ENCODE measurements at places on chromosomes 13 and 19. TPM values are rescaled to one million over a fixed set of nuclear protein-coding genes. Genes with fewer than 3 reads are reported as not detected.

SYCN gene
- not detected for total RNA-seq

GRCh38 chr13:30119476-30119875 is 187.9 kb downstream of the KATNAL1 start:
- peak; percentile 86 for DNase-seq
- H3K27me3 ChIP-seq: peaks cover 5% of the 10 kb centered on the region
- peak overlapping the region; percentile 52 for H3K27ac ChIP-seq
- no peaks in the 10 kb centered on the region for H3K36me3 ChIP-seq

DNA sequence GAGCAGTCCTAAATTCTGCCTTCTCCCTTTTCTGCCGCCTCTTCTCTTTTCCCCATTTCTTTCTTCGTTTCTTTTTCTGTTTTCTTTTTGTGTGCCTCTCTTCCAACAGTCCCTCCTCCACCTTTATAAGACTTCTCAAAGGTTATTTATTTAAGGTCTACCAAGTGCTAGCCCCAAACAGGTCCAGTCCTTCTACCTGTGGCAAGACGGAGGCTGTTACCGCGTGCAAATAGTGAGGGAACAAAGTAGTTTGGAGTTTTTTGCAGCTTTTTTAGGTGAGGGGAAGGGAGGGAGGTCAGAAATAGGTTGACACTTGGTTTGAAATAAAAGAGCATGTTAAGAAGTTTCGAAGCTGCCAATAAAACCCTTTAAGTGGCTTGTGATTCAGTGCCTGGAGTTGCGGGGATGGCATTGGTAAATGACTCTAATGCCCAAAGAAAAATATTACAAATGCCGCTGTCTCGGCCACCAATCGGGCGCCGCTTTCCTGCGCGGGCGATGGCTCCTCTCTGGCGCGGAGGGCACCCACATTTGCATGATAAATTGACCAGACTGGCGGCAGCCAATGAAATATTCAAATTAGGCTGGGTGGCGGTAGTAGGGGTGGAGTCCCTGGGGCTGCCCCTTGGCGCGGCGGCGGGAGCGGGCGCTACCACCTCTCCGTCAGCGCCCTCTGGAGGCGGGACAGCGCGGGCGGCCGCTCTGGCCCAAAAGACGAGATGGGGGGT is 7.5 kb upstream of the TSHZ3 start:
- H3K4me1 ChIP-seq: peaks cover 24% of the 10 kb centered on the region
- H3K27ac ChIP-seq: no peak overlapping the region
- peak; percentile 87 for DNase-seq
- peaks cover 2% of the 10 kb centered on the region for H3K36me3 ChIP-seq
- H3K27me3 ChIP-seq: peaks cover 75% of the 10 kb centered on the region

DNA sequence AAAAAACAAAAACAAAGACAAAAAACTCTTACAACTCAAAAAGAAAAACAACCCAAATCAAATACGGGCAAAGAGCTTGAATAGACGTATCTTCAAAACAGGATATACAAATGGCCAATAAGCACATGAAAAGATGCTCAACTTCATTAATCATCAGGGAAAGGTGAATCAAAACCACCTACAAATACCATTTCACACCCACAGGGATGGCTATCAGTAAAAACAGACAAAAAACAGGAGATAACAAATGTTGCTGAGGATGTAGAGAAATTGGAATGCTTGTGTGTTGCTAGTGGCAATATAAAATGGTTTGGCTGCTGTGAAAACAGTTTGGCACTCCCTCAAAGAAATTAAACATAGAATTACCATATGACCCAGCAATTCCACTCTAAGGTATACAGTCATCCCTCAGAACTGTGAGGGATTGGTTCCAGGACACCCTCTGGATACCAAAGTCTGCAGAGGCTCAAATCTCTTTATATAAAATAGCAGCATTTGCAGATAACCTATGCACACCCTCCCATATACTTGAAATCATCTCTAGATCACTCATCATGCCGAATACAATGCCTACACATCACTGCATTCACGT is 29.7 kb downstream of the MLLT1 start:
- no peak overlapping the region for H3K4me3 ChIP-seq
- DNase-seq: no peak
- H3K27me3 ChIP-seq: no peaks in the 10 kb centered on the region
- peaks cover 32% of the 10 kb centered on the region for H3K36me3 ChIP-seq
- H3K4me1 ChIP-seq: peaks cover 24% of the 10 kb centered on the region
- H3K27ac ChIP-seq: peak overlapping the region; percentile 64

DNA sequence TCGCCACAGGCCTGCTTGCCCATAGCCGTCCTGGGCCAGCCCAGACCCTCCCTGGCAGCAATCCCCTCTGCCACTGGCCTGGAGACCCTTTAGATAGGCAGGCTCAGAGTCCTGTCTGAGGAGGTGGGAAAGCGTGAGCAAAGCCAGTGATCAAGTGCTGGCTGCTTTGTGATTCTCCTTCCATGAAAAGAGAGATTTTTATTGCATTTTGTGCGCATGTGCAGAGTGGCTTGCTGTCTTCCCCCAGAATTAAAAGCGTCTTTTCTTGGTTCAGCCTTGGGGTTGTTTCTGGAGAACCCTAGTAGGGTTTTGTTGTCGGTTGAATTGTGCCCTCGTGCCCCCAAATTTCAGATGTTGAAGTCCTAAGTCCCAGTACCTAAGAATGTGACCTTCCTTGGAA is 44.9 kb upstream of the DCT start:
- H3K4me1 ChIP-seq: no peaks in the 10 kb centered on the region
- peaks cover 3% of the 10 kb centered on the region for H3K27me3 ChIP-seq
- no peak overlapping the region for H3K4me3 ChIP-seq
- H3K27ac ChIP-seq: no peak overlapping the region
- H3K36me3 ChIP-seq: no peaks in the 10 kb centered on the region

DNA sequence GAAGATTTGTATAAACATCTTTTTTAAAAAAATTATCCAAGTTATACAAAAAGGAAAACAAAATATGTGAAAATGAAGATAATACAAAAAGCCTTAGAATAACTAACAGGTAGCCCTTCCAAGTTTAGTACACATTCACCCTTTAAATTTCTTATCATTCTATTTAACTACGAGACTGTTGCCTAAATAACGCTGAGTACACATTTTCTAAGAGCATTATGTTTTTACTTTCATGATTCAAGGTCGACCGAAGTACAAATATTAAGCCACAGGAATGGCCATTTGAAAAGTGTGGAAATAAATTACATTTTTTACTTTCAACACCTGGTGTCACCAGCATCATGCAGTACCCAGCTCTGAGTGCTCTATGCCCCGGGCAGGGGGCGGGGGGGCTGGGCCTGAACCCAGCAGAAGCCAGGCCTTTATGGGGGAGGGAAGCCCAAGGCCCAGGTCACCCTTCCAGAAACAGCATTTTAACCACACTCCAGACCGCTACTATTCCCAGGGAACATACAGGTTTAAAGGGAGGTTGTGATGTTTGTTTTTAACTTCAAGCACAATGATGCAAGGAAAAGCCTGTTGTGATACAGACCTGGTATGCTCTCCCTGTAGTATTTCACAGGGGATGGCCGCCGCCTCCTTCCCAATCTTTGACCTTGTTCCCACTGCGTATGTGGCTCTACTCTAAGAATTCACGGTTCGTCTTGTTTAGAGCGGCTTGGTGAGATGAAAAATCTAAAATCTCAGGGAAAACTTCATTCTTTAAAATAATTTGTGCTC is 24.0 kb downstream of the GGACT start:
- H3K4me3 ChIP-seq: no peak overlapping the region
- peaks cover 2% of the 10 kb centered on the region for H3K4me1 ChIP-seq
- no peaks in the 10 kb centered on the region for H3K36me3 ChIP-seq

DNA sequence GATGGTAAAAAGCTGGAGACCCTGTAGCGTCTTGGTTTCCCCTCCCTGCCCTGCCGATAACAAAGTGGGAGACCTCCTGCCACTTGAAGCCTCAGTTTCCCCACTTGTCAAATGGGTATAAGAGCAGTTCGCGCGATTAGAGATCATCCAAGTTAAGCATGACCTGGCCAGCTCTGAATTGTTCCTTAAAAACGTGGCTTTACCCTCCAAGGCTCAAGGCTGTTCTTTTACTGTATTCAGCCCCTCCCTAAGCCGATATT is 421 bp downstream of the TNPO2 start:
- H3K4me1 ChIP-seq: peaks cover 33% of the 10 kb centered on the region
- peaks cover 51% of the 10 kb centered on the region for H3K36me3 ChIP-seq
- H3K27ac ChIP-seq: peak overlapping the region; percentile 93

DNA sequence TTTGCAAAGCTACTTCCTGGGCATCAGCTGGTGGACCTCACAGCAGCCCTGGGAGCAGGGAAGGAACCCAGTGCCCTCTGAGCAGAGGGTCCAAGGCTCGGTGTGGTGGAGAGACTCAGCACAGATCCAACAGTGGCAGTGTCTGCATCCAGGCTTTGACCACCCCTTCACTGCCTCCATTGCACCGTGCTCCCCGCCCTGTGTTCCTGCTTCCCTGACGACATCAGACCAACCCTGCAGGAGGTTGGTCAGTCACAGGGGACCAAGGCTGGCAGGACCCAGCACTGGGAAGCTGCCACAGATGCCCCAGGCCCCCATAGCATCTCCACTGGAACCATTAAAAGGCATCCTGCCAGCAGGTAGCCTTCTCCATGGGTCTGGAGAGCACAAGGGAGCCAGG is 7.8 kb upstream of the VSTM2B start:
- no peaks in the 10 kb centered on the region for H3K36me3 ChIP-seq
- no peaks in the 10 kb centered on the region for H3K4me1 ChIP-seq
- DNase-seq: no peak
- H3K27me3 ChIP-seq: peaks cover 10% of the 10 kb centered on the region
- H3K27ac ChIP-seq: no peak overlapping the region

GRCh38 chr13:30477346-30478195 is 11.8 kb upstream of the HMGB1 start:
- no peaks in the 10 kb centered on the region for H3K36me3 ChIP-seq
- peaks cover 14% of the 10 kb centered on the region for H3K27me3 ChIP-seq
- DNase-seq: no peak
- H3K4me3 ChIP-seq: no peak overlapping the region
- no peak overlapping the region for H3K27ac ChIP-seq

GRCh38 chr13:52371736-52372247 is 34.2 kb downstream of the THSD1 start:
- no peak for DNase-seq
- no peak overlapping the region for H3K4me3 ChIP-seq
- H3K27me3 ChIP-seq: peaks cover 2% of the 10 kb centered on the region
- H3K27ac ChIP-seq: no peak overlapping the region

GRCh38 chr13:18948012-18948663 is 233.5 kb downstream of the TUBA3C start:
- H3K27me3 ChIP-seq: no peaks in the 10 kb centered on the region
- no peaks in the 10 kb centered on the region for H3K36me3 ChIP-seq
- H3K27ac ChIP-seq: no peak overlapping the region

DNA sequence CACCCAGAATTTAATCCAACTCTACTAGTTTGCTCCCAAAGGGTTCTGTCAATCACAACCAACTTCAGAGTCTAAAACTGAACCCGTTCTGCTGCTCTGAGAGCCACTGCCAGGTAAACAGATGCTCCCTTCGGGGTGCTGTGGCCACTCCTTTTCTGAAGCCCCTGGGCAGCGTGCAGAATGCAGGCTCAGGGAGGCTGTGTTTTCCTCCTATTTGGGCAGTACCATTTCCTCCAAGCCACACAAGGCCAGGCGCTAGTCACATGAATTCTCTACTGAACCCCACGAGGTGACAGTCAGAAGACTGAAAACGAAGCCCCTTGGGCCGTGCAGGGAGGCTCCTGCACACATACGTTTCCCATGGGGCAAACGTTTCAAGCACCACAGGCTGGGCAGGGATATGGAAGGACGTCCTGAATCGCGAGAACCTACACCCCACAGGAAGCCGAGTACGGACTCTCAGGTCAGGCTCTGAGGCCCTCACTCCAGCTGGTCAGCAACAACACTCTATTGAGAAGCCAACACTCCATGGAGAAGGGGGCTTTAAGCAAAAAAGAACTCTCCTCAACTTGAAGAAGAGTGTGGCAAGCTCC is 71.8 kb downstream of the CCDC70 start:
- no peak for DNase-seq
- H3K36me3 ChIP-seq: no peaks in the 10 kb centered on the region
- H3K4me1 ChIP-seq: no peaks in the 10 kb centered on the region
- H3K4me3 ChIP-seq: no peak overlapping the region
- H3K27ac ChIP-seq: no peak overlapping the region

- peaks cover 4% of the 10 kb centered on the region for H3K27me3 ChIP-seq
- no peaks in the 10 kb centered on the region for H3K36me3 ChIP-seq
- no peak overlapping the region for H3K4me3 ChIP-seq
- DNase-seq: no peak
- no peak overlapping the region for H3K27ac ChIP-seq
Observed at GRCh38 chr19:41248895-41249294, 15.3 kb upstream of the HNRNPUL1 start.

DNA sequence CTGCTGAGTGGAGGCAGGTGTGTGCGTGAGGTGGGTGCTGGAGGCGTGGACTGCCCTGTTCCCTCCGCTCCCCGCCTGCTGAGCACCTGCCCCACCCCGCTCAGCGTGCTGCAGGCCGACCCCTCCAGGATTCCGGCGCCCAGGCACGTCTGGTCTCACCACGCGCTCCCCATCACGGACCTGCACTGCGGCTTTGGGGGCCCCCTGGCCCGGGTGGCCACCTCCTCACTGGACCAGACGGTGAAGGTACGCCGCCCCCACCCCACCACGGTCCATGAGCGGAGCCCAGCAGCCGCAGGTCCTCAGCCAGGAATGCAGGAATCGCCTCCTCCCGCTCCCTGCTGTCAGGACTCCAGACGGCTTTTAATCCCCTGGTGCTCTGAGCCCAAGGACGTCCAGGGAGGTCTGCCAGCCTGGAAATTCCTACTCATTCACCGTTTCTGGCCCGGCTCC is 6.0 kb downstream of the WDR18 start:
- DNase-seq: no peak
- no peak overlapping the region for H3K27ac ChIP-seq
- H3K4me1 ChIP-seq: peaks cover 4% of the 10 kb centered on the region
- H3K4me3 ChIP-seq: no peak overlapping the region
- H3K36me3 ChIP-seq: peaks cover 26% of the 10 kb centered on the region

GRCh38 chr13:101309014-101309619 is 107.2 kb downstream of the NALCN start:
- H3K4me3 ChIP-seq: no peak overlapping the region
- H3K27ac ChIP-seq: no peak overlapping the region
- H3K27me3 ChIP-seq: no peaks in the 10 kb centered on the region
- no peaks in the 10 kb centered on the region for H3K36me3 ChIP-seq
- DNase-seq: no peak

- no peak for DNase-seq
- peaks cover 14% of the 10 kb centered on the region for H3K4me1 ChIP-seq
- H3K27ac ChIP-seq: no peak overlapping the region
Observed at GRCh38 chr13:33633701-33634545, 184.0 kb upstream of the RFC3 start.

- H3K36me3 ChIP-seq: no peaks in the 10 kb centered on the region
- DNase-seq: no peak
- H3K27ac ChIP-seq: no peak overlapping the region
- peaks cover 3% of the 10 kb centered on the region for H3K27me3 ChIP-seq
- peaks cover 14% of the 10 kb centered on the region for H3K4me1 ChIP-seq
- no peak overlapping the region for H3K4me3 ChIP-seq
Observed at GRCh38 chr19:34974646-34975045, 10.6 kb upstream of the ZNF792 start.

GRCh38 chr19:14059093-14059480 is 2.8 kb downstream of the PALM3 start:
- peak overlapping the region; percentile 80 for H3K4me3 ChIP-seq
- H3K36me3 ChIP-seq: peaks cover 2% of the 10 kb centered on the region
- peaks cover 27% of the 10 kb centered on the region for H3K4me1 ChIP-seq
- peak; percentile 87 for DNase-seq
